ENCODE measurements at places on chromosomes 4 and X.

DNA sequence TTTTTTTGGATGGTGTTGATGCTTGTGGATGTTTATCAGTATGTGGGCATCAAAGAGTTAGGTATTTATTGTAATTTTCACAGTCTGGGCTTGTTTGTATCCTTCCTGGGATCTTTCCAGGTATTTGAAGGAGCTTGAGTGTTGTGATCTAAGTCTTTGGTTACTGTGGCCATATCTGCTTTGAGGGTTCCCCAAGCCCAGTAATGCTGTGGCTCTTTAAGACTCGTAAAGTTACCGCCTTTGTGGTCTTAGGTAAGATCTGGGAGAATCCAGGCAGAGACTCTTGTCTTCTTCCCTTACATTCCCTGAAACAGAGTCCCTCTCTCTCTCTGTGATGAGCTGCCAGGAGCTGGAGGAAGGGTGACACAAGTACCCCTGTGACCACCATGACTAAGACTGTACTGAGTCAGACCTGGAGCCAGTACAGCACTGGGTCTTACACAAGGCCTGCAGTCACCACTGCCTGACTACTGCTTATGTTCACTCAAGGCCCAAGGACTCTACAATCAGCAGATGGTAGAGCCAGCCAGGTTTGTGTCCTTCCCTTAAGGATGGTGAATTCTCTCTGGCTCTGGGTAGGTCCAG, 62.2 kb downstream of the FMR1NB start:
- peak; percentile 0 for DNase-seq

- peak; percentile 15 for DNase-seq
These were observed 898 bp upstream of the PDGFC start for GRCh38 chr4:156972379-156973015.

DNA sequence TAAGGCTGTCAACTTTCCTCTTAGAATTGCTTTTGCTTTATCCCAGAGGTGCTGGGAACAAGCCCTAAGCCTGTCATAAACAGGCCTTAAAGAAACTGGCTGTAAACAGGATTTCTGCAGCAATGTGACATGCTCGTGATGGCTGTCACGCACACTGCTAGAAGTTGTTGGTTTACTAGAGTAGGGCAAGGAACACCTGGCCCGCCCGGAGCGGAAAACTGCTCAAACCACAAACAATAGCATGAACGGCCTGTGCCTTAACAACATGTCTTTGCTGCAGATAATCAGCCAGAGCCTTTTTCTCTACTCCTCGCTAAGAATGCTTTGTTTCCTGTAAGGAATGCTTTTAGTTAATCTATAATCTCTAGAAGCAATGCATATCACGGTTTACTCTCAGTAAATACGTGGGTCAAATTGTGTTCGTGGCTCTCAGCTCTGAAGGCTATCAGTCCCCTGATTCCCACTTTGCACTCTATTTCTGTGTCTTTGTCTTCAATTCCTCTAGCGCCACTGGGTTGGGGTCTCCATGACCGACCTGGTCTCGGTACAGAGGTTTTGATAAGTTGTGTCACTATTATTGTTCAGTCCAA, 318.3 kb downstream of the GLUD2 start:
- DNase-seq = no peak

DNA sequence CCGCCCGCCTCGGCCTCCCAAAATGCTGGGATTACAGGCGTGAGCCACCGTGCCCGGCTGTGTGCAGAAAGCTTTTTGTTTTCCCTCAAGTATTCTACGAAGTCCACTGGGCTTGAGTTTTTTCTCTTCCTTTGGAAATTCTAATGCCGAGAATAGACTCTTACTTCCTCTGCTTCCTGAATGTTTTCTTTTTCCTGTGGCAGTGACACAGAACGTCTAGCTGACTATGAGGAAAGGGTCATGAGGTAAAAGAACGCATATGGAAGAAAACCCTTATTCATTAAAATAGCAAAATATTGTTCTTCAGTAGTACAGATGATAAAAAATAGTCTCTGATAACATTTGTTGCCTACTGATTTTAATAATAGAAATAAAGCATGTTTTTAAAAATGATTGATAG, 4.9 kb upstream of the SLC25A4 start:
- DNase-seq = no peak

GRCh38 chr4:24768604-24769003, 26.8 kb upstream of the SOD3 start:
- DNase-seq = no peak

DNA sequence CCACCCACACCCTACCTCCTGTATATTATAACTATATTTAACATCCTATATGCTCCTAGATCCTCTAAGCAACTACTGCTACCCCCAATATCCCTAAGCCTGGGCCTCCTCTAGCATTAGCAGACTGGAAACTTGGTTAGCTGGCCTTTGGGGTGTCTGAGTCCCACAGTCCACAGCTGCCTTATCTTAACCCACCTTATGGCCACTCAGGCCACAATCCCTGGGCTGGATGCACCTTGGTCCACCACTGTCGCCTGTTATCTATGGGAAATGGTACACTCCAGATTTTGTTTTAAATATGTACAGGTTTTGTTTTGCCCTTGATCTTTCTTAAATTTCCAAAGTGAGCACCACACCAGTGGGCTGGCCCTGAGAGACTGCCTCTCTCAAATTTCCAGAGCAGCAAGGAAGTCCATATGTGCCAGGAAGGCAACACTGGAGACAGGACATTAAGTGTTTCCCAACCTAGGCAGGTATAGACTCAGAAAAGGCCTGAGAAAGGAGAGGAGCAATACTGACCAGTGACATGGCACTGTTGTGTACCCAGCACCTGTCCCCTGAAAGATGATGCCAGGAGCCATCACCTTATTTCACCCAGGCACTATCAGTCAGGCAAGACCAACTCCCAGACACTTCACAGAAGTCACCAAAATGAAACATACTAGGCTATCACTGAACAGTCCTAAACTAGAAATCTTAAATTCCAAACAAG, 921 bp downstream of the PFKFB1 start:
- DNase-seq = no peak

DNA sequence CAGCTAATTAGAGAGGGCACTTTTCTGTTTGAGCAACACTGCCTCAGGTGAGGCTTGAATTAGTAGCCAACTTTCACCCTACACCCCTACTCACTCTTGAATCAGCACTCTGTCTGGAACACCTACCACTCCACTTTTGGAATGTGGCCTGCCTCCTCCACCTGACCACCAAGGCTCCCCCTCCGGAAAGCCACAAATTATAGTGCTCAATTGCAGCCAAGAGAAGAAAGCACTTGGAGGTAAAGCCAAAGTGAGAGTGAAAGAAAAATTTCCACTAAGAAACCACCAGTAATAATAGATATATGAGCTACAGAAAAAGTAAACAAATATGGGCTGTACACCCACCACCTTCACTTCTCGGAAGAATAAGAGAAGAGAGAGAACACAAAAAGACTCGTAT, 41.1 kb downstream of the PPP3CA start:
- no peak for DNase-seq

DNA sequence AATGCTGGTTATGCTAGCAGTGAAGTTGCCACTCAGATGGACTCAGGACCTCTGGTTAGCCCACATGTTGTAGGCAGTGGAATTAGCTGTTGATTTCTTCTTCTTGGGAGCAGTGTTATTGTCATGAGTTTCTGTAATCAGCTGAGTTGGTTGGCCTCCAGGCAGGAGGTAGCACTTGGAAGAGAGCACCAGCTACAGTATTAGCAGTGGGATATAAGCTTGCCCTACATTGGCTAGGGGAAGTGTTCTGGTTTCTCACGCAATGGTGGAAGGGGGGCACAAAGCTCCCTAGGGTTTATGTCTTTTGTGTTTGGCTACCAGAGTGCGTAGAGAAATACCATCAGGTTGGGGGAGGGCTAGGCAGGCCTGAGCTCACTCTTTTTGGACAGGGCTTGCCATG, 34.0 kb upstream of the UCP1 start:
- DNase-seq = no peak

- DNase-seq = no peak
These were observed 752 bp upstream of the ATP6AP2 start for GRCh38 chrX:40579900-40580536.

DNA sequence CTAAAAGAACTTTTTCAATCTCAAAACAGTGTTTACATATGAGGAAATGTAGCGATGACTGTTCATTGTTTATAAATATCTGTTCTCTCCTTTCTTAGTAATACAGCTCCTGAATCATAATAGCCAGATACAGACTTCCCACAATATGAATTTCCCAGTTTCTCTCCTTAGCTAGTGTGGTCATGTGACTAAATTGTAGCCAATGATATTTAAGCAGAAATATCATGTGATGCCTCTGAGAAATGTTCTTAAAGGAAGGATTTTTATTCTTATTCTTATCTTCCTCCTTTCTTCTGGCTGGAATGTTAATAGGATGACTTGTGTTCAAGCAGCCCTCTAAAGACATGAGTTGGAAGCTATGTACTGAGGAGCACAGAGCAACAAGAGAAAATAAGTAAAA, 383.7 kb upstream of the ATOH1 start:
- no peak for DNase-seq

DNA sequence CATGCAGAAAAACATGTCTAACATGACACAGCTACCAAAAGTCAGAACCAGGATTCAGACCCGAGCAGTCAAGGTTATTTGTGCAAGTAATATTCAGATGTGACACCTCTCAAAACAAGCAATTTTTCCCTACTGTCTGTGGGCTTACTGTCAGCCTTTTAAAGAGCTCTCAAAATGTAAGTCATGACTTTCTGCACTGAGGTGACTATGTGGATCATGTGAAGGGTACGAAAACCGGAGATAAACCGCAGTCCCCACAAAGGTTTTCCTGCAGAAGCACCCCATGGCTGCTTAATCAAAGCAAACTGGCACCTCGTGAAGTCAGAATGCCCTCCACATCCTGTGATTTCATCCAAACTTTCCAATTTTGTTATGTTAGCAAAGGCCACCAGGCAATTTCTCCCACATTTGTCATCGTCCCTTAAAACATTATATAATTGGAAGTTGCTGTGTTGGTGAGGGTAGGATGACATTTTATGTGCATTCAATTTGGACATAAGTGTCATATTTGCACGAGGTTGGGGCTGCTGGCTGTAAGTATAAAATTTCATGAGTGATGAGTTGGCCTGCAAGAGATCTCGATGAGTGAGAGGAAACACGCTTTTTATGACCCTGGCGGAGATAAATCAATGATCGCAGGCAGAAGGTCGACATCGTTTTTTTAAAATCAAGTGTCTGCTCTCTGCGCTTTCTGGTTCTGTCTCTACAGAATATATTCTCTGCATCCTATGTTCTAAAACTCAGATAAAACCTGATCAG, 161.2 kb downstream of the STK32B start:
- DNase-seq = peak; percentile 41

GRCh38 chr4:156751486-156751885, 220.1 kb downstream of the PDGFC start:
- DNase-seq = peak; percentile 83

GRCh38 chrX:151000861-151001331, 17.8 kb downstream of the HMGB3 start:
- DNase-seq = no peak

DNA sequence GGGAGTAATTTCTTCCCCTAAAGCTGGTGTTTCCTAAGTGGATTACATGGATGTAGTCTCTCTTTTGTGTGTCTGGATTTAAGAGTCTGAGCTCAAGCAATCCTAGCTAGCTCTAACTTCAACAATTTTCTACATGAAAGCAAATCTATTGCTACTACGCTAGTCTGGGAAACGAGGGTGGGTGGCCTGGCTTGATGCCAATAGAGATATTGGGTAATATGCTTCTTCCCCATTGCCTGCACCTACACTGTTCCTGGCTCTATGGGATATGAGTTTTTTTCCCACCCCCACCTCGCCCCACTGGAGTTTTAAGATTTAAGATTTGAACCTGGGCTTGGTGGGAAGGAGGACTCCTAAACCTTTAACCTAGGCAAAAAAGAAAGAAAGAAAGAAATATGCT, 158.8 kb downstream of the RBM46 start:
- DNase-seq = no peak

DNA sequence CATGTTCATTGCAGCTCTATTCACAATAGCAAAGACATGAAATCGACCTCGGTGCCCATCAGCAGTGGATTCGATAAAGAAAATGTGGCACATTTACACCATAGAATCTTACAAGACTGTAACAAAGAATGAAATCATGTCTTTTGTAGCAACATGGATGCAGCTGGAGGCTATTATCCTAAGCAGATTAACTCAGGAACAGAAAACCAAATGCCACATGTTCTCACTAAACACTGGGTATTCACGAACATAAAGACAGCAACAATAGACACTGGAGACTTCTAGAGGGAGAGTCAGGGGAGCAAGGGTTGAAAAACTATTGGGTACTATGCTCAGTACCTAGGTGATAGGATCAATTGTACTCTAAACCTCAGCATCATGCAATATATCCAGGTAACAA, 180.5 kb downstream of the PPP1R2C start:
- DNase-seq = no peak

GRCh38 chr4:107845681-107846080, 20.9 kb downstream of the SGMS2 start:
- DNase-seq = no peak

GRCh38 chr4:11514779-11515419, 86.2 kb upstream of the HS3ST1 start:
- no peak for DNase-seq

GRCh38 chr4:2330091-2331042, 68.5 kb upstream of the MXD4 start:
- peak; percentile 95 for DNase-seq

DNA sequence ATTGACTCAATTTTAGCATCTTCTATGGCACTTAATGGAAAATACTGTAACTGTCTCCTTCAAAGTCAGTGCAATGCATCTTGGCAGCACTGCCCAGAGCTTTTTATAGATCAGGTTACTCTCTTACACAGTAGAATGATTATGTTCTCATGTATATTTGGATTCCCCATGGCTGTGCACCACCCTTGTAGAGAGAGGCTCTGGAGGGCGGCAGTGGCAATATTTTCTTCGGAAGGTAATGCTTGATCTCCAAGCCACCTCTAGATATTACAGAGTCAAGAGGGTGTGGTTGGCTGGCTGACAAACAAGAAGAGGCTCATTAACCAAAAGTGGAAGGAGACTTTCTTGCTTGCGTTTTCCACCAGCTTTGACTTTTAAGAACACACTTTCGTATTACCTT, 72.8 kb upstream of the ARSJ start:
- no peak for DNase-seq

DNA sequence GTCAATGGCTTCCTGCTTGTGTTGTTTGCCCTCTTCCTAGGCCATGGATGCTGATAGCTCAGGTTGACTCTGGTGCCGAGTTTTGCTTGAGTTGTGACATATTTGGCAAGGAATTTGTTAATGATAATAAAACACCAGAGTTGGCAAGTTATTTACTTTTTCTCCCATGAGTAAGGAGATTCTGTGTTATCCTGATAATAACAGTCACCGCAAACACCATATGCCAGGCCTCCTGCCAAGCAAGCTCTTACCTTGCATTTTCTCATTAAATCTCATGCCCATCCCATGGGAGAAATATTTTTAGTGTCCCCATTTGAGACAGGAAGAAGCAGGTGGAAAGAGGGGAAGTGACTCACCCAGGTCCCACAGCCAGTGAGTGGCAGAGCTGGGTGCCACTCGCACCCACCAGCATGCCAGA, 67.4 kb upstream of the CLCN4 start:
- DNase-seq = peak; percentile 34

GRCh38 chr4:108010167-108010566, 20.5 kb downstream of the HADH start:
- peak; percentile 94 for DNase-seq

Data from EH (cell line).